NCI-H774 (cell line): ENCODE measurements at places on chromosomes 16 and 17.

DNA sequence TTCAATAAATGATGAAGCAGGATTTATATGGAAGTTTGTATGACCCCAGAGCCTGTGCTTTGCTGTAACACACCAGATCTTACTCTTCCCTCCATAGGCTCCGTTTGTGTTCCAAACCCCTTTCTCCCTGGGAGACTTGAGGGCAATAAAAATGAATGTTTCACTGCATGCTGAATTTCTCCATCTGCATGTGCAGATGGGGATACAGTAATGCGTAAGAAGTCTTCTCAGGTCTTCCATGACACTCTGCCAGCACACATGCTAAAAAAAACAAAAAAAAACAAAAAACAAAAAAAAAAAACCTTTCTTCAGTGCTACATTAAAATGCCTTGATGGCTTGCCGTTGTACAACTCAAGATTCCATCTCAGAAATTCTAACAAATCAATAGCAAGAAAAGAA is 170.2 kb upstream of the ANKFN1 start:
- DNase-seq, result no peak

DNA sequence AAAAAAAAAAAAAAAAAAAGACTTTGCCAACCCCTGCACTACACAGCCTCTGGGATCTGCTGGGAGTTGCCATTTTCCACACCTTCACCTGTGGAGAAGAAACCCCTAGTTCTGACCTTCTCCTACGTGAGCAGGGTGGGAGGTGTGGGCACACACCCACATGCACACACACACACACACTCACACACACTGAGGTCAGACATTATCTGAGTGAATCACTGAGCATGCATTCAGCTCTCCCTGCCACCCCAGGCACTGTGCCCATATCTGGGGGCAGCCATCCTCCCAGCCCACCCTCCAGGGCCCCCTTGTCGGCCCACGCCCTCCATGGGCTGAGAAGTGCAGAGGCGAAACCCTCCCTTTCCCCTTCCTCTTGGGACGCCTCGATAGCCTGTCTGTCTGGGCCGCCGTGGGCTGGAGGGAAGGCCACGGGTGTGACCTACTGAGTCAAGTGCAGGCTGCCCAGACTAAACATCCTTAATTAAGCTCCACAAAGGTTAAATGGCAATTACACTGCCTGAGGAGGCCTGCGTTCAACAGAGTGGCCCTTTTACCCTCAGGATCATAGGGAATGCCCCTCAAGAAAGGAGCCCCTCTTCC is 143.8 kb downstream of the C16orf95 start:
- no peak for DNase-seq

DNA sequence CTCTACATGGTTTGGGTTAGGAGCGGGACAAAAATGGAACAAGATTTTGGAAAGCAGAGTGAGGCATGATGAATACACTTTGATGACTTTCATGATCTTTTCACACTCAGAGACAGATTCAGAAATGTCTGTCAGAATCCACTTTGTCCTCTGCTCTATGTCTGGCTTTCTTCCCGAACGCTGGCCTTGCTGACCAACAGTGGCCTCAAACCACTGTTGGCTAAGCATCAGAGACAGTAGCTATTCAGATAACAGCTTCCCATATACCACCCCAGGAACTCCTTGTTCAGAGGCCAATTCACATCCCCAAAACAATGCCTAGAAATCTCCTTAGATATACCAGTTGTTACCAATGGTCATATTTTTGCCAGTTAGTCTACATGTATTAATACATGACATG is 40.9 kb downstream of the FBXL20 start:
- no peak for DNase-seq

- DNase-seq, result peak; percentile 0
These were observed 95.0 kb downstream of the PLCG2 start for GRCh38 chr16:81873843-81874752.

- DNase-seq, result no peak
These were observed 127.7 kb upstream of the ADAMTS18 start for GRCh38 chr16:77562497-77562896.

- no peak for DNase-seq
These were observed 15.8 kb upstream of the UQCRC2 start for GRCh38 chr16:21937336-21937829.

- no peak for DNase-seq
These were observed 299.9 kb downstream of the WWOX start for GRCh38 chr16:78399384-78399783.

- no peak for DNase-seq
These were observed 7.6 kb downstream of the CCR7 start for GRCh38 chr17:40557531-40558299.

- no peak for DNase-seq
These were observed 1.2 kb downstream of the MAPK7 start for GRCh38 chr17:19379361-19380065.
